ENCODE measurements at places on chromosomes 6 and 20. TPM values are rescaled to one million over a fixed set of nuclear protein-coding genes. Genes with fewer than 3 reads are reported as not detected.

The RGS17 gene
- not detected for polyA plus RNA-seq

The SLC17A1 gene
- polyA plus RNA-seq: not detected

The NCOA5 gene
- polyA plus RNA-seq: 31.2 TPM

The CDH22 gene
- not detected for polyA plus RNA-seq

The MED23 gene
- 9.9 TPM for polyA plus RNA-seq

The PRR18 gene
- not detected for polyA plus RNA-seq

- no peak for DNase-seq
These were observed 81.5 kb downstream of the KIF13A start for GRCh38 chr6:17905611-17906592.

GRCh38 chr6:127273499-127273898 is 6.8 kb downstream of the RNF146 start:
- no peak for DNase-seq

GRCh38 chr6:91704531-91704930 is 1117.7 kb upstream of the MAP3K7 start:
- DNase-seq: no peak

DNA sequence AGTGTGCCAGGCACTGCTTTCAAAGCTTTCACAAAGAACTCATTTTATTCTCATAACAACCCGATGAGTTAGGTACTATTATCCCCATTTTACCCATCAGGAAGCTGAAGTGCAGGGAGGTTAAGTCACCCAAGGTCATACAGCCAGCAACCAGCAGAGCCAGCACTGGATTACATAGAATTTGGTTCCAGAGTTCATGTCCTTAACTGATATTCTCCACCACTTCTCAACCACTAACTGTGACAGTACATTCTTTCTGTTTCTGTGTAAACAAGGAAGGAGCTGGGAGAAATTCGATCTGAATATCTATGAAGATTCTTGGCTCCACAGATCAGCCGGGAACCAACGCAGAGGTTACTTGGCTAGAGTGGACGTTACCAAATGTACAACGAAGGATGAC is 98.0 kb downstream of the KIF16B start:
- no peak for DNase-seq

DNA sequence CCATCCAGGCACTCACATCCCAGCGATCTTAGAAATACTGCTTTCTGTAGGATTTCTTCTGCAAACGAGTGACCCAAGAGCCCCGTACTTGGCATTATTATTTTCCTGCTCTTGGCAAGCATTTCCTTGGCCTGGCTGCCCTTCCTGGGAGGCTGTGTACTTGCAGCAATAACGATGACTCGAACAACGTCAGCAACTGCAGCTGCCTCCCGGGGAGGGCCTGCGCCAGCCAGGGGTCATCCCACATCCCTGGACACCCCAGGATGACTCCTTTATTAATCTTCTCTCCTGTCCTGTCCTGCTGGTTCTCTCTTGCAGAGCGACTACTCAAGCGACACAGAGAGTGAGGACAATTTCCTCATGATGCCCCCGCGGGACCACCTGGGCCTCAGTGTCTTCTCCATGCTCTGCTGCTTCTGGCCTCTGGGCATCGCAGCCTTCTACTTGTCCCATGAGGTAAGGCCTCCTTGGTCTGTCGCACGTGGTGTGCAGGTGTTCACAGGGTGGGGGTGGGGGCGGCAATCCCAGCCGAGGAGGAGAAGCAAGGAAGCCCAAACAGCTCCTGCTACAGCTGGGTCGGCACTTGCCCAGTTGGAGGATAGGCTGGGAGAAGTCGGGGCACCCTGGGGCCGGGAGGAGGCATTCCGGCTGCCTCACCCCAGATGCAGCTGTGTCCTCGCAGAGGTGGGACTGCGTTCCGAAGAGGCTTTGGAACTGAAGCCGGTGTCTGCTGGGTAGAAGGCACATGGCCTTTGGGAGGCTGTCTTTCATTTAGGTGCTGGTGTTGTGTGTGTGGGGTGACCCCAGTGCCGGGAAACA is 115.3 kb downstream of the SYNDIG1 start:
- DNase-seq: no peak

GRCh38 chr6:11128608-11129007 is 17.1 kb upstream of the ERVFRD-1 start:
- no peak for DNase-seq

GRCh38 chr6:28525496-28526039 is at the start of gene GPX5:
Gene GPX5 (plus strand): TSS chr6:28525881. CDS start chr6:28526014, 133 bp downstream.
- DNase-seq: no peak

DNA sequence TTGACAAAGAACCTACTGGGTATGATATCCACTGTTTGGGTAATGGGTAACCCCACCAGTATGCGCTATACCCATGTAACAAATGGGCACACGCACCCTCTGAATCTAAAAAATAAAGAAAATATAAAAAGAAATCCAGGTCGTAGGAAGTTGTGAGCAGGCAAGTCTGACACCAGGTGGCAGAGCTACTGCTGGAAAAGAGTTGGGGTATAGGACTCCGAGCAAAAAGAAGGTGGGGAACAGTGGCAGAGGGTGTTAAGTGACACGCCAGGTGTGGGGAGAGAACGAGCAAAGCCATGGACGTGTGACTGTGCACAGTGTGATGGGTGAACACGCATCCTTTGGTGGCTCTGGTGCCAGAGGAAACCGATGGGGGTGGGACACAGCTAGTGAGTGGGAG is 46.7 kb downstream of the NOX3 start:
- no peak for DNase-seq

- no peak for DNase-seq
These were observed 7.1 kb downstream of the MOCS1 start for GRCh38 chr6:39927159-39927558.

DNA sequence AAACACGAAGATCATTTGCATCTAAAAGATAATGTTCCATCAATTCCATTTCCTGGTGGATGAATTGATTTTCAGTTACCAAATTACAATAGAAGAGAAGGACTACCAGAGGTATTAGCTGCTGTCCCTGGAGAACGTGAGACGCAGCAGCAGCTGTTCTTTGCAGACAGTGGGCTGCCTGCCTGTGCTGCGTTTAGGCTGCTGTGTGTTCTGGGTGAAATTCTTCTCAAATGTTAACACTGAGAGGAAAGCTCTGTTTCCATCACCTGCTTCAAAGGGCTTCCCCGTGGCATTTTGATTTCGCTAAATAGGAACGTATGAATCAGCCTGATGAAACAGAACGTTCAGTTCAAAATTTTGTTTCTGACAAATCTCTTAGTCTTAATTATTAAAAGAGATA is 362.2 kb downstream of the C6orf118 start:
- DNase-seq: no peak

GRCh38 chr20:32238483-32239425 is 31.1 kb downstream of the POFUT1 start:
- no peak for DNase-seq

DNA sequence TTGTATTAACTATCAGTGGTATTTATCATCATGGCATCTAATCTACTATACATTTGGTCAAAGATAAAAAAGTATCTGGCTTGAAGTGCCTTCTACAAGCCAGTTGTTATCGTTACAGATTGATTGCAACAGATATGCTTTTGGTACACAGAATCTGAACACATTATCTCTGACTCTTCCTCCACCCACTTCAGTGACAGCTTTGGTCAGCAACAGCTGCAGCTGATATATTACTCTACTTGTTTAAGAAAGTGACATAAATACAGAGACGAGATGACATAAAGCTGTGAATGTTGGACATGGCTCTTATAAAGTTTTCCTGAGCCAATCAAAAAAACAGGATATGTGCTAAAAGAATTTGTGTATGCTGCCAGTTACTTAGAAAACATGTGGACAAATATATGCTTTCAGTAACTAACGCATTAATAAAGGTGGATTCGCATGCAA is 77.6 kb downstream of the HIVEP2 start:
- peak; percentile 29 for DNase-seq

GRCh38 chr20:16846006-16846405 is 97.8 kb downstream of the OTOR start:
- DNase-seq: no peak

DNA sequence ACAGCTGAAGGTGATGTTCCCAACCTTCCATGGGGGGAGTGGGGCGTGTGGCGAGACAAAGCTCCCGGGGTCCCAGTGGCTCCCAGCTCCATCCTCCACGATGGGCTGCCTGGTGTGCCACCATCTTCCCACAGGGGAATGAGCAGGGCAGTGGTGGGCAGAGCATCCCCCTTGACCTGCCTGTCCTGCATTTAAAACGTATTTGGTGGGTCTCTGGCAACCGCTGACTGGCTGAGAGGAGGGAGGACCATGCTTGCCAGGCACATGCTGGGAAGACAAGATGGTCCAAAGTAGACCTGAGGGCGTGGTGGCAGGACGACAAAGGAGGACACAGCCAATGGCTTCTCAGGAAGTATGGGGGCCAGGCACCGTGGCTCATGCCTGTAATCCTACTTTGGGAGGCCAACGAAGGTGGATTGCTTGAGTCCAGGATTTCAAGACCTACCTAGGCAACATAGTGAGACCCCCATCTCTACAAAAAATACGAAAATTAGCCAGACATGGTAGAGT is 4.9 kb downstream of the TLDC2 start:
- DNase-seq: no peak

DNA sequence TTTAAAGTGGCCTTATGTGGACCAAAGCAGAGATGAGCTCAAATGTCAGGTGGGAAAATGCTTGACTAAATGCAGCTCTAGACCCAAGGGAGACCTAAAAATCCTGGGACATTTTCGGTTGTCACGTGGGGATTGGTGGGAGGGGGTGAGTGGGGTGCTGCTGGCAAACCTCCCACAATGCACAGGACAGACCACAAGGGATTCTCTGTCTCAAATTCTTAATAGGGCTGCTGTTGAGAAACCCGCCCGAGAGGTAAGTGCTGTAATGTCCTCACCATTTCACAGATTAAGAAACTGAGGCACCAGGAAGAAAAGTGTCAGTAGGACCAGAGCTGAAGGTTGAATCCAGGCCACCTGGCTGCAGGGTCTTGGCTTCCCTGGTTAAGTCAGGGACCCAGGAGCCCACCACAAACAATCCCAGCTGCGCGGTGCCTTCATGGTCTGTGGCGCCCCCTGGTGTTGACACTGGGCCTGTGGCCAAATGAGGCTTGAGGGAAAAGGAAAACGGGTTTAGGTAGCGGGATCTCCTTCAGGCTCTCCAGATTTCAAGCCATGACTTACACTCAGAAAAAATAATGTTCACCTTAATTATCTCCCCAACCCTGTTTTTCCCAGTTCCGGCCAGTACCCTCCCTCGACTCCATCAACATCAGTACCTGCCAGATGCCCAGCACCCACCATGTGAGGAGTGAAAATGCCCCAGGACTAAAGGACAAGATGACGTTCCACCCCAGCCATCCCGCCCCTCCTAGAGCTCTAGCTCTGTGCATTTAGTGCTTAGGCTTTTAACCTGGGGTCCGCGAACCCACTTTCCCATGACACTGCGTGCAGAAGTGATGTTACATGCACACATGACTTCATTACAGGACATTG is 7.2 kb downstream of the HLA-G start:
- DNase-seq: peak; percentile 38

DNA sequence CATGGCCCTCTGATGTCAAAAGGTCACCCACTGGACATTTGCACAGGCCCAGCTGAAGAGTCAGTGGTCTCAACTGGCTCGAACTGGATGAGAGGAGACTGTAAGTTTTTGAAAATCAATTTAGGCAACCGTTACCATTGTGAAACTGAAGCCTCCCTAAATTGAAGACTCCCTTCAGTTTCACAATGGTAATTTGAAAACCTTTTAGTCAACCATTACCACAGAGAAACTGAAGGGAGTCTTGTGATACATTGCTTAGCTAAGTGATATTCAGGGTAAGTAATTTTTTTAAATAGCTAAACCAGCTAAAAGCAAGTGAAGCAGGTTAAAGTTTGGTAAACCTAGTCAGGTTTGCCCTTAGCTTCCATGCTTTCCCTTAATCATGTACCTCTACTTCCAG is 197.3 kb upstream of the NT5E start:
- no peak for DNase-seq

GRCh38 chr20:35604449-35604747 is 11.2 kb upstream of the SPAG4 start:
- DNase-seq: no peak

DNA sequence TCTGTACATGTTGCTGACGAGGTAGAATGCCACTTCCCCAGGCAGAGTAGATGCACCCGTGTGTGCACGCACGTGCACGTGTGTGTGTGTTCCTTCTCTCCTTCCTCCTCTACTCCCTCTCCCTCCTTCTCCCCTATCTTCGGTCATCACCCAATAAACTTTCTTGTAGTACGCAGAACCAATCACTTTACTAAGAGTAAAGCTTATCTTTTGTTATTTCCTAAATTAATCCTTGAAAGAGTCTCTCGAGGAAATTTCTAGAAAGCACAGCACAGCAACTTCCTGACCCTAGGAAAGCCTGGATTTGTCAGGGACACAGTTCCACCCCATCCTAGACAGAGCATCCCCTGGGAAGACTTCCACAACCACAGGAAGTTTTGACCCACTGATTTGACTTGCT is 166.1 kb downstream of the ZDHHC14 start:
- no peak for DNase-seq

Measured in CD4-positive, CD25-positive, alpha-beta regulatory T cell (primary cell).